Posterior cingulate gyrus (tissue), 11 donors: ENCODE measurements at places on chromosomes 7 and 10.

DNA sequence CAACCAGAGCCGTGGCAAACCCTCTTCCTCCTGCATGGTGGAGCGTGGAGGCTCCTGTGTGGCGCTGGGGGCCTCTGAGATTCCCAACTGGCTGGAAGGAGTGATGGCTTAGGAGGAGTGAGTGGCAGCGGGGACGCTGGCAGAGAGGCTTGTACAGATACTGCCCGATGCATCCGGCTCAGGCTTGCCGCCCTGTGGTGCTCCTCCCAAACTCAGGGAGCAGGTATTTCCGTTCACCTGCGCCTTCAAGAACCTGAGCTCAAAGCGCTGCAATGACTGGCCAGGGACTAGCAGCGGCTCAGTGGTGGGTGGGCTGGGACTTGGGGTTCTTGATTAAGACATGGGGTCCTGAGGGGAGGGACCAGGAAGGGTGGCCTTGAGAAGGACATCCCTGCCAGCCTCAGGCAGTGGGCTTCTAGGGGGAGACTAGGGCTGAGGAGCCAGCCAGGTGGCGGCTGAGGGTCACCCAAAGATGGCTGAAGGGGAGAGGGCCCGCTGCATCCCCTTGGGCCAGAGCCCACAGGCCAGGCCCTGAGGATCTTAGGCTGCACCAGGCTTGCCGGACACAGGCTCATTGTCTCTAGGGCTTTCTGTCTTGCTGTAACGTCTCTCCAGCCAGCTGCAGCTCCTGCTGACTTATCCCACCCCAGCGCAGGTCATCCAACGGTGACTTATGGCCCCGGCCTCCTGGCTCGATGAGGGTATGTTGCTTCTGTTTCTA is 3.2 kb downstream of the ZNF775 start:
- peak; percentile 38 for DNase-seq

DNA sequence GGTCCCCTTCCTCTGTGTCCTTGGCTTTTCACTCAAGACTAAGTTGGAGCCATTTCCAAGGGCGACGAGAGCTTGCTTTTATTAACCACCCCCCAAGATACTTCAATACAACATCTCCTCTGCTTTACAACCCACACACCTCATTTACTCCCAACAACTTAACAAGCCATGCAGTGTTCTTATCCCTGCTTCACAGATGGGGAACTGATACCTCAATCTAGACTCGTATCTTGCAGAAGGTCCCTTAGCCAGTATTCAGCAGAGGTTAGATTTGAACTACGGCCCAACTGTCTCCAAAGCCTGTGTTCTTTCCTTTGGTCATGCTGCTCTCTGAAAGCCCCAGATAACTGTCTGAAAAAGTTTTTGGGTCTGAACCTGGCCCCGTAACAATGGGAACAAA is 444.8 kb downstream of the GRID1 start:
- no peak for DNase-seq

GRCh38 chr7:71733107-71733870 is 601.3 kb downstream of the GALNT17 start:
- peak; percentile 69 for DNase-seq

DNA sequence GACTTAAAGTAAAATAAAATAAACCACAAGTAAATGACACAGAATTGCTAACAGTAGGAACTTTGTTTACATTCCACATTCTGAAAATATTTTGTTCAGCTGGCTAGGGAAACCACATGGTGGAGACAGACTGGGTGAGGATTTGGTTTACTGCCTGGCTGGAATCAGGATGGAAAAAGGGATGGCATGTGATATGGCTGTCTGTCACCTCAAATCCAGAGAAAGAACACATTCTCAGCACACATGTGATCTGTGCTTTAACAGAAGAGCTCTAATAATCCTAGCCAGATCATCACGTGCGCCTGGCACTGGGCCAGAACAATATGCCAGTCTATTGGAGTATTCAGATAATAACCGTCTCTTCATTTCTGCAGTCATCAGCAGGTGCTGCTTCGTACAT is 90.9 kb upstream of the PIP4K2A start:
- DNase-seq, result peak; percentile 52

- DNase-seq, result no peak
Observed at GRCh38 chr7:3200504-3200903, 100.5 kb upstream of the SDK1 start.

GRCh38 chr7:88363249-88363648 is 56.6 kb upstream of the STEAP4 start:
- DNase-seq, result no peak

- DNase-seq, result no peak
Observed at GRCh38 chr10:113557903-113558321, 5.1 kb downstream of the HABP2 start.

- DNase-seq, result no peak
Observed at GRCh38 chr10:543862-544822, 145.3 kb downstream of the DIP2C start.

DNA sequence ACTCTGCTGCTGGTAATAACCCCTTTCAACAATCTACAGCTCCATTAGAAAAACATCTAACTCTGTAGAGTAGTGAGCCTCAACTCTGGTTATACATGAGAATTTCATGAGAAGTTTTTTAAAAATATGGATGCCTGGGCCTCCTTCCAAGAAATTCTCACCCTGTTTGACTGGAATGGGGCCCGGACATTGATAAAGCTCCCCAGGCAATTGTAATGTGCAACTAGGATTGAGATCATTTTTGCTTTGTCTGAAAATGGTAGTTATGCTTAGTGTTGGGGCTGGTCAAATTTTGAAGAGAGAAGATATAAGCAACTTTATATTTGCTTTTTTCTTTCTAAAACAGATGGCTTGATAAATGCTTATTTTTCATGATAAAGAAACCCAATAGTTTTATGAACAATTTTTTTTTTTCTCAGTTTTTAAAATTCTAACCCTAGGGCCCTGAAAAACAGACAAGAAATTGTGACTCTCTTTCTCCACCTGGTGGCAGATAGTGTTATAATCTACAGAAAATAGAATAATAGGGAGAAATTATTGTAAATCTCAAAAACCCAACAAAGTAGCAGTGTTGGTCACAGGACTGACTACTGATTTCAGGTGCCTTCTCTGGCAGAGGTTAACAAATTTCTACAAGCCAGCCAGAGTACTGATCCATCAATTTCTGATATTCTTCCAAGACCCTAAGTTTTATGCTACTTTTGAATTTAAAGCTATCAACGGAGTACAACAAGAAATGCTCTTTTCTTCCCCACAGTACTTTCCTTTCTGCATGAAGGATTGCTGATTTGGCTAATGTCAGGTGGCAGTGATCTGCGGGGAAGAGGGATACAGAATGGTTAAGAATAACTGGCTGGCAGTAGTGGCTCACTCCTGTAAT is 174.8 kb downstream of the DKK1 start:
- DNase-seq, result no peak

DNA sequence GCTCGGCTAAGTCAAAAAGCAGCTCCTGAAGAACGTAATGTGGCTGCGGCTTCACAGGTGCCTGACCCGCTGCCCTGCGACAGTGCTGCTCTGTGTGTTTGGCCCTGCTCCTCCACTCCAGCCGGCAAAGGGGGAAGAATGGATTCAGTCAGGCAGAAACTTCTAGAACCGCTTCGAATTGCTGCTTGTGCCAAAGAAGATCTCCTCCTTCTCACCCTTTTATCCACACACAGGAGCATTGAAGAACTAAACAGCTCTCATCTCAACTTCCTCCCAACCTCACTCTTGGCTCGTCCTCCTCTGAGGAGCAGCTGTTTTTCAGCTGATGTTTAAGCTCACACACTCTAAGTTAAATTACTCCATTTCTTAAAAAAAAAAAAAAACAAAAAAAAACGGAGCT is 651.4 kb downstream of the INHBA start:
- DNase-seq, result no peak

- DNase-seq, result no peak
Observed at GRCh38 chr7:132420527-132420926, 155.7 kb downstream of the PLXNA4 start.

DNA sequence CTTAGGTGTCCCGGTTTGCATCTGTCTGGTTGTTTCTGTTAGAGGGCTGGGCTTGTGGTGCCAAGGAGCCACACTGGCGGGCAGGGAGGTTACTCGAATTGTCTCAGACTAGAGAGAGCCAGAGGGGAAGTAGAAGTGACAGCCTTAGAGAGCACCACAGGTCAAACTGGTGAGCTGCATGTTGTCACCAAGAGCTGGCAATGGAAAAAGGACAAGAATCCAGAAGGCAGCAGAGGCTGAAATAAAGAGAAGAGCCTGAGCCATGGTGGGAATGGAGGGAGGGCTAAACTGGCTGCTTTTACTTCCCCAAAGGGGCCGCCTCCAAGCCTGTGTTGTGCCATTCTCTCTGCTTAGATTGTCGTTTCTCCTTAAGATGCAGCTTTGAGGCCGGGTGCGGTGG is 31.1 kb upstream of the RHBDD2 start:
- no peak for DNase-seq

DNA sequence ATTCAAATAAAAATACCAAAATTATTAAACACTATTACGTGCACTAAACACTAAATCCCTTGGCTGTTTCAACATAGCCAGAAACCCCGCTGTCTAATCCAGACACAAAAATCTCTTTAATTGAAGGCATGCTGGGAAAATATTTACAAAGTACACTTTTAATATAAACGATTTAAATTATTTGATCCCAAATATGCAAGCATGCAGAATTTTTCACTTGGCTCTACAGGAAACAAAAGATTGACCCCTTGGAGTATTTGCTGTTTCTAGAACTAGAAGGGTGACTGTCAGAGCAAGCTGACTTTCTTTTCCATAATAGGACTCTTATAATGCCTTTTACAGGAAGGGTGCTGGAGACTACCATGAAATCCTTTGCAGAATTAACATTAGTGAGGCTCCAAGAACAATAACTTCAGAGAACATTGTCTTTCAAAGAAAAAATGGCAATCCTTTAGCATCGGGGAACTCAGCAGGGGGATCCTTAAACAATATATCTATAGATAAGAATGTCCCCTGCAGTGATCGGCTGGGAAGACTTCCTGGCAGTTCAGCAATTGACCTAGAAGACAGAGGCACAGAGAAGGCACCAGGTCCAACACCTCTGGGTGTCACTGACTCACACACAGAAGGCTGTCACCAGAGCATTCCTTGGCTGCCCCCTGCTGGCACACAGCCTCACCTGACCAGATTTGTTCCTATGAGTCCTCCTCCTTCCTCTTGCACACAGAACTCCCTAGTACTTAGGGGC is 55.8 kb upstream of the MRLN start:
- DNase-seq, result peak; percentile 71

DNA sequence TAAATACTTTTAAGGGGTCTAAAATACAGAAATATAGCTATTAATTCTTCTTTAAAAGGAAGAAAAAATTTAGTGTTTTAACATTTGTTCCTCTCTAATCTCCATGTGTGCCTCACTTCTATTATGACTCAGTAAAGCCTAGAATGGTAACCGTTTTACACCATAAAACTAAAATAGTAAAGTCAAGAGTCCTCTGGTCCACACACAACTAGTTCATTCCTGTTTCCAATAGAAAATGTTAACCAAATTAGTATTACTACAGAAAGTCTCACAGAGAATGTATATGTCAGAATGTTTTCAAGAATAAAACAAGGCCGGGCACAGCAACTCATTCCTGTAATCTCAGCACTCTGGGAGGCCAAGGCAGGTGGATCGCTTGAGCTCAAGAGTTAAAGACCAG is 55.8 kb downstream of the CNOT4 start:
- DNase-seq, result no peak

- DNase-seq, result no peak
Observed at GRCh38 chr7:155311826-155312537, 14.3 kb downstream of the INSIG1 start.
